ENCODE measurements at places on chromosomes 7 and 10. TPM values are rescaled to one million over a fixed set of nuclear protein-coding genes. Genes with fewer than 3 reads are reported as not detected.
A peak's percentile ranks its signal among the peaks of the same experiment; 100 is the strongest.

The FFAR4 gene
- polyA plus RNA-seq, result 0.43 TPM

GRCh38 chr10:58267713-58268453 lies at the start of gene IPMK:
TSS of gene IPMK (minus strand) at chr10:58267894. CDS start at chr10:58267611, 283 bp downstream.
- DNase-seq, result peak; percentile 88

The SDK1 gene
- polyA plus RNA-seq, result 3.6 TPM

DNA sequence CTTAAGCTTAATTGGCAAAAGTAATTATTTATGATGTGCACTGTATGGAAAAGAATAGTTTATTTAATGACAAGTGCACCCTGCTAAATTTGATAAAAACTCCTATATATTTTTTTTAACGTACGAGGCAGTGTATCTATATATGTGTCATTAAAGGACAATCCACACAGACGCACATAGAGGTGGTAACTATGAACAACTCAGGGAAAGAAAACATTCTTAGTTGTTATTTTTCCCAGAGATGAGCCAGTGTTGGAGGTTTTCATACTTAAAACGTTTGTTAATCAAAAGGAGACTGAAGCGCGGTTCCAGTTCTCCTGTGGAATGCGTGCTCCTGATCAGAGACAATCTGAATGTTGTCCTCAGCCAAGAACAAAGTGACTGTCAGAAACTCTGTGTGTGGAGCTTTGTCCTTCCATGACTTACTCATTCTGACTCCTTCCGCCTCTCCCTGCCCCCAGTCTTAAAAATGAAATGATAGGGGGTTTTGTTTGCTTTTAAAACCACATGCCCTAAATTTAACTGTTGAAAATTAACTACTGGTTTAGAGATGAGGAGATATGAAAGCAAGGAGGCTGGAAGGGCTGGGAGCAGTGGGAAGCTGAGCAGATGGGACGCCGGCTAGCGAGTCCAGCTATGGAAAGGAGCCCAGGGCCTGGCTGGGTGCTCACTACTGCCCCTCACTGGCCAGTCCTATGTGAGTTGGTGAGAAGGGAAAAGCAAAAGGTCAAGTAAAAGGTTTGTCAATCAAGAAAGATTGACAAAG lies 99.6 kb downstream of the SVIL start:
- no peak for DNase-seq

The OR2A12 gene
- polyA plus RNA-seq, result not detected
